Adrenal gland (tissue), 19 donors: ENCODE measurements at places on chromosomes 6 and 20. TPM values are rescaled to one million over a fixed set of nuclear protein-coding genes. Genes with fewer than 3 reads are reported as not detected.
A peak's percentile ranks its signal among the peaks of the same experiment; 100 is the strongest.

DNA sequence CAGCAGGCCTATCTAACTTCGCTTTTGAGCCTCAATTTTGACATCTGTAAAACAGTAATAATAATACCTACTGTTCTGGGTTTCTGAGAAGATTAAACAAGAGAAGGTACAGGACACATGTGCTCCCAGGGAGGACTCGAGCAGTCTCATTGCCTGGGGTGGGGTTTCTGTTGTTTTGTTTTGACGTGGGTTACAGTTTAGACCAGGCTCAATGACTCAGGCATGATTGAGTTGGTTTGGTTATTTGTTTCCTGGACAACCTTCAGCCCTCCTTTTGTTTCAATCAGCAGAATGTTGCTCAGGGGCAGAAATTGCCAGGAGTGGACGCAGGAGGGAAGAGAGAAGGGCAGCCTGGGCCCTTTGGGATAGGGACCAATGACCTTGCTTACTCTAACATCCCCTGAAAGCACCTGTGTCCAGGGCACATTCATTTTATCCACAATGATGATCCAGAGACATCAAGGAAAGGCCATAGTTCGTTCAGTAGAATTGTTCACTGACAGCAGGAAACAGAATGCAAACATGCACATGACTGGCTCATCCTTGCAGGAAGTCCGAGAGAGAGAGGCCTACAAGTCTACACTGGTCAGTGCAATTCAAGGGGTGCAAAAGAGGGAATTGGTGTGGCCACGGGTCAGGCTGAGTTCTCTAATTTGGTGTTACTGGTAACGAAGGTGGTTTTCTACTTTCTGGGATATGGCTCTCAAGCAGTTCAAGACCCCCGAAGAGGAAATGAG, 74.5 kb upstream of the MRPS10 start:
- DNase-seq, result no peak

DNA sequence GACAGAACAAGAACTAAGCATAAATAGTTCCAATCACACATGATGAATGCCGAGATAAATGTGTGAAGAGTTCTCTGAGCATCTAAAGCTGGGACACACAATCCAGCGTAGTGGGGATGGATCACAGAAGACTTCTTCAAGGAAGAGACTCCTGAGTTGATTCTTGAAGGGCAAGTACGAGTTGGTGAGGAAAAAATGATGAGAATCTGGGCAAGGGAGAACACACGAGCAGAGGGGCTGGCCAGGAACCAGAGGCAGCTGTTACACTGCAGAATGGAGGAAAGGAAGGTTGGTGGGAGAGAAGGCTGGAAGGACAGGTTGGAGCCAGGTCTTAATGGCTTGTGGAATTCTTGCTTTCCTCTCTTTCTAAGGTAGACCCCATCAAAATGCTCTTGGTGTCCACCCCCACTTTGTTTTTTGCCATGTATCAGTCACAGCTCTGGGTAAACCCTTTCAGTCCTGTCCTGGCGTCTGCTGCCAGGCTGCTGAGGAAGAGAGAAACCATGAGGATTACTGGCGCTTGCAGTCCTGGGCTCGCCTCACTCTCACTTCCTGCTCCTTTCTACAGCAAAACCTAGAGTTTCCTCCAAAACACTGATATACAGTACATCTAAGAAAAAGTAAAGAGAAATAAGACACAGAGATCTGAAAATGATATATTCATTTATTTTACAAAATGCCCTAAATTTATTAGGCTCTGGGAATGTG, 127.6 kb upstream of the FAM184A start:
- no peak for DNase-seq

DNA sequence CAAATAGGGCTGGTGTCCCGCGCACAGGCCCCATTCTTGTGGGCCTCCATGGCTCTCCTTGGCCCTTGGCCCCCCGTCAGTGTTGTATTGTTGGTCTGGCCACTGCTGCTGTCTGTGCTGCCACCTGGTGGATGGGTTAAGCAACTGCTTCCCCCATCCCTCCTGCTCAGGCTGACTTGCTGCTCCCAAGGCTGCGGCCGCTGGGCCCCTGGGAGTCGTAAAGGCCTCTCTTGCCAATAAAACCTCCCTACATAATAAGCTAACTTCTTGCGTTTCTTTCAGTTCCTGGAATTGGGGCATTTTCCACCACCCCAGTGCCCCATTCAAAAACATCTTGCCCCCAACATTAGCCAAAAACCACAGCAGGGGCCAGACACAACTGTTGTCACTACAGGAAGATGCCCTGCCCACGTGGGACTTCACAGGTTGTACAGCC, 27.1 kb downstream of the CD83 start:
- peak; percentile 82 for DNase-seq

- peak; percentile 70 for DNase-seq
Measured at GRCh38 chr6:15879371-15880261, 216.8 kb upstream of the DTNBP1 start.

- DNase-seq, result no peak
Measured at GRCh38 chr6:107862383-107862782, 38.3 kb upstream of the SCML4 start.

DNA sequence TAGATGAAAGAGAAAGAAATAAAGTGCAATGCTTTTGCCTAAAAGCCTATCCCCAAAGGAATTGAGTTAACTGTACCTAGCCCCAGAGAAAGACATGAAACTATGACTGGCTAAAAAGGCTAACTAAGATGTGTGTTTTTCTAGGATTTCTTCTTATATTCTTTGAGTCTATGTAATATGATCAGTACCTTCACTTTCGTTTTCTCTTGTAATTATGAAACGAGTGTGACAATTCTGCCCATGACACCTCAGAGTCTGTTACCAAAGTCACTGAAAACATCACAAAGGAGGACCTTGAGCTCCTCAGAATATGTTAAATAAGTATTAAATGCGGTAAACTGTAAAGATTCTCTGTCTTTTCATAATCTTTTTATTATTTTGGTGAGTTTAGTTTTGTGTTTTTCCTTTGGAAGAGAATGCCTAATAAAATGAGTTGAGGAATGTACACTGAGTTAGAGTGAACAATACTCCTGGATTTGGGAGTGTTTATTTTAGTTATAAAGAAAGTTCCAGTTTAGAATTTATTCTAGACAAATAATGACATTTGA, 141.3 kb downstream of the FUT9 start:
- no peak for DNase-seq

The IL20RA gene
- 23.5 TPM for total RNA-seq

The PRND gene
- total RNA-seq, result 0.17 TPM

The PROKR2 gene
- not detected for total RNA-seq
